ENCODE measurements at places on chromosomes 5 and 9. TPM values are rescaled to one million over a fixed set of nuclear protein-coding genes. Genes with fewer than 3 reads are reported as not detected.

DMGDH gene
- polyA plus RNA-seq: 2.8 TPM

AJM1 gene
- 1.3 TPM for polyA plus RNA-seq

KCNIP1 gene
- 6.0 TPM for polyA plus RNA-seq

HTR4 gene
- polyA plus RNA-seq: not detected

SAXO1 gene
- not detected for polyA plus RNA-seq

TMC1 gene
- polyA plus RNA-seq: 1.6 TPM

CDO1 gene
- 24.7 TPM for polyA plus RNA-seq

PCDHGB1 gene
- not detected for polyA plus RNA-seq

CYLC2 gene
- polyA plus RNA-seq: not detected

Measured in muscle of arm (tissue), 14 donors.